ENCODE measurements at places on chromosomes 2 and 18.
A peak's percentile ranks its signal among the peaks of the same experiment; 100 is the strongest.

- DNase-seq = no peak
These were observed 87.1 kb downstream of the LAMA3 start for GRCh38 chr18:23776306-23776705.

DNA sequence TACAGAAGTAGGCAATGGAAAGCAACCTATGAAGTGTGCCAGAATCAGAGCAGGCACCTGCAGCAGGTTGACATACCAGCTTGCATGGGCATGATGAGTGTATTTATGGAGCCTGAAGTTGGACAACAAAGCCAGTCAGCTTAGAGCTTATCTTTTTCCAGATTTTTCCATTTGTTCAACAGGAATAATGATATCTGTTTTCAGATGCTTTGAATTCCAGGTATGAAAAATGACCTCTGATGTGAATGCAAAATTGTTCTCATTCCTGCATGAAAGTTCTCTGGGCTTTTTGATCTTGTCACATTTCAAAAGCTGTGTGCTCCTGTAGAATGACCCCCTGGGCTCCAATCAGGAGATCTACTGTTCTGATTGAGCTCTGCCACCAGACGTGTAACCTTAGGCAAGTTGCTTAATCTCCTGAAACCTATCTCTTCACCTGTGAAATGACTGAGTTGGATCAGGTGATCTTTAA, 38.2 kb upstream of the VIT start:
- DNase-seq = no peak

- DNase-seq = peak; percentile 40
These were observed 59.9 kb upstream of the REG3A start for GRCh38 chr2:79219383-79219988.

DNA sequence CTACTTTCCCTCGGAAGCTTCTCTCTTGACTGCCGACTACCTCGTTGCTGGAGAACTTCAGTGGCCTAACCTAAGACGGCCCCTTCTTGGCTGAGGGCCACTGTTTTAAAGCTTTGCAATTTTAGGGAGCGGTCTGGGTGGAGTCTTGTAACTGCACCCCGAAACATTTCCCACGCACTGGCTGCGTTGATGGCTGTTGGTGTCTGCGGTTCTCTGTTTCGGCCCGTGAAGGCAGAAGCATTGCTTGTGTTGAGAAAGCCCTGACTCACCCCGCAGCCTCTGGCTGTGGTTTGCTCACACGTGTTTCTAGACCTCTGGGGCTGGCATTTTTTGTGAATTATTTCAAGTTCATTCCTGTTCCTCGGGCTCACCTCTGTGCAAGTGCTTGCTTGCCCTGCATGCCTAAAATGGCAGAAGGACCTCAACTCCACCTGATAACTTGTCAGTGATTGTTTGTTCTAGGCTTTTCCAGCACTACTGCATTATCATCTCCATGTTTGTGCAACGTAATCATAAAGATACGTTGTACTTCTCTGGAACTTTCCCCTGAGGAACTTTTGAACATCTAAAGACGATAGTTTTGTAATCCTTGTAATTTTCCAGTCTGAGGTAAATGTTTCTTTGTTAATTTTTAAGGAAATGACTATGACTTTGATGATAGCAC, 94.2 kb upstream of the DLX2 start:
- DNase-seq = no peak

DNA sequence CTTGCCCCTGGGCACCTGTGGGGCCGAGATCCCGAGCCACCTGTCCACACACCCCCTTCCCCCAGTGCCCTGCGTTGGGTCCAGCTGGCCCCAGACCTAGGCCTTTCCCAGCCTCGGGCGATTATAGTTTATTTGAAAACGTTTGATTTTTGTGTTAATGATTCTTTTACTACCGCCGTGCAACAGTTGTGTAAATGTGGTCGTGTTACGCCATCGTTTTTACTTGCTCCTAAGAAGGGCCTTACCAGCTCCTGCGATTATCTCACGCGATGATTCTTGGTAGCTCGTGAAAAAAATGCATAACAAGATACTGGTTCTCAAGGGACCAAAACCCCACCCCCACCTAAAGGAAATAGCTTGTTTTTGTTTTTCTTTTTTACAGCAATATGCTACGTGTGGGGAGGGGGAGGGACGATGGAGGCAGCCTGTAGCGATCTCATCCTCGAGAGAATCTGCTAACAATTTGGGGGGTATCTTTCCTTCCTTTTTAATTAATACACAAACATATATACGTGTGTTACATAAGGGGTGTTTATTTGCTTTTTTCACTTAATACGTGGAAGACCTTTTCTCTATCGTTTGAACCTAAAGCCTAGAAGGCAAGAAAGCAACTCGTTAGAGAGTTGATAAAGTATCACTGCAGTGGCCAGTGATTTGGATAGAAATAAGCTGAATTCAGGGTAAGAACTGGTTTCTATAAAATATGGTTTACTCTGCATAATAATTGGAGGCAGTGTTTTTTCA, 1.0 kb downstream of the ZDBF2 start:
- no peak for DNase-seq

GRCh38 chr2:46351750-46352138, 54.5 kb downstream of the EPAS1 start:
- no peak for DNase-seq

GRCh38 chr18:21761471-21762115, 21.0 kb downstream of the MIB1 start:
- no peak for DNase-seq

GRCh38 chr2:42092084-42092996, 44.5 kb downstream of the PKDCC start:
- DNase-seq = no peak

DNA sequence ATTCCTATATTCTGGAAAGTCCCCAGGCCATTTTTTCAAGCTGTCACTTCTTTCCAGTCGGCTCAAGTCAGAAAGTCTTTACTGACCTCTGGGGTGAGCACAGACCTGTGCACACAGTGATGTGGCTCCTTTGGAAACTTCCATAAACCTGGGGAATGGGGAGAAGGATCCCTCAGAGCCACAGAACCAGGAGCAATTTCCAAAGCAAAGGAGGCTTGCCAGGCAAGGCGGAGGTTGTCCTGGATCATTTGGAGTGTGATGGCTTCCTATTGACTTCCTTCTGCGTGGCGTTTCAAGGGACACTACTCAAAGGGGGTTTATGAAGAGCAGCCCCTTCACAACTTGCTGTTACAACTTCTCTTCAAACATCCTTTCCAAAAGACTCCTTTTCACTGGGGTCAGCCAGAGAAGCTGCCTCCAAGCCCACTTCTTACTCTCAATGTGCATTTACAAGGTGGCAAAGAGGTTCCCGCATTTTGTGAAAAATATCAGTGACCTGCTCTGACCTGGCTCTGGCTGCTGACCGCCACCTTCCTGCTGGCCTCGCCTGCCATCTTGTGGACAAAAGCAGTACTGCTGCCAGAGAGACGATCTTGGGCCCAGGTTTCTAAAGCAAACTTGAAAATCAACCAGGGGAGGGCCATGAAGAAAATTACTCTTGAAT, 18.2 kb upstream of the TMEM247 start:
- DNase-seq = peak; percentile 3

Measured in NCI-H1092 treated with DMSO at 0.1 percent for 48 hours (cell line).